Stimulated activated CD8-positive, alpha-beta memory T cell treated with anti-CD3 and anti-CD28 coated beads, Interleukin-7, amount 100 ng/mL, for 48 hours (primary cell): ENCODE measurements at places on chromosomes 3 and 15.
A peak's percentile ranks its signal among the peaks of the same experiment; 100 is the strongest.

DNA sequence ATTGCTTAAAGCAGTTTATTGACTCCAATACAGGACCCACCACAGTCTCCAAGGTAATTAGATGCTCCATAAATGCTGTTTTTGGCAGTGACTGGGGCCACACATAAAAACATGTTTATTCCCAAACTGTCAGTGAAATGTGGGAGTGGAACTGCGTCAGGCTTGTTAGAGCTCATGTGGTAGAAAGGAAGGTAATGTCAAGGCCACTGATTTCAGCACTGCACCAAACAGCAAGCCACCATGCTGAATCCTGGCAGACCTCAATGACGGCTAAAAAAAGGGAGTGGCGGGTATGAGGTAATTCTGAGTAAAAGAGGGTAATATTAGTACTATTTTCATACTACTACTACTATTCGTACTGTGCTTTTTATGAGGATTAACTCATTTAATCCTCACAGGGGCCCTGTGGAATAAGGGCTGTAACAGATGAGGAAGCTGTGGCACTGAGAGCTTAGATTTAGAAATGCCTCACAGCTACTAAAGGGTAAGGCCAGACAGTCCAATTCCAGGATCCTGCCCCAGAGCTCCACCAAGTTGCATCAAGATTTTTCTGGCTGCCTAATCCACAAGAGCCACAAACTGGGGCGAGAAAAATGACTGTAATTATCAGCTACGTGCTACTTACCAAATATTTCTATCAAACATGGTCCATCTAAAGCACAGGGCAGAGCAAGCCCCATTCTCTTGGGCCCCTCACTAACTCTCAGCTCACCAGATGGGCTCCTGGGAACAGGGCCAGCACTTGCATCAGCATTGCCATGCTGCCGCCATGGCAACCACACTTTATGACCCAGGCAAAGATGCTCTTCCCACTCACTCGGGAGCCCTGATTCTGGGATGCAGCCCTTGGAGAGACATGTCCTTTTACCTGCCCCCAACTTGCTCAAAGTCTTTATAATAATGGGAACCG, 83.6 kb upstream of the SPATA12 start:
- DNase-seq, result no peak

GRCh38 chr3:170470063-170471016, 51.7 kb downstream of the CLDN11 start:
- DNase-seq, result no peak

DNA sequence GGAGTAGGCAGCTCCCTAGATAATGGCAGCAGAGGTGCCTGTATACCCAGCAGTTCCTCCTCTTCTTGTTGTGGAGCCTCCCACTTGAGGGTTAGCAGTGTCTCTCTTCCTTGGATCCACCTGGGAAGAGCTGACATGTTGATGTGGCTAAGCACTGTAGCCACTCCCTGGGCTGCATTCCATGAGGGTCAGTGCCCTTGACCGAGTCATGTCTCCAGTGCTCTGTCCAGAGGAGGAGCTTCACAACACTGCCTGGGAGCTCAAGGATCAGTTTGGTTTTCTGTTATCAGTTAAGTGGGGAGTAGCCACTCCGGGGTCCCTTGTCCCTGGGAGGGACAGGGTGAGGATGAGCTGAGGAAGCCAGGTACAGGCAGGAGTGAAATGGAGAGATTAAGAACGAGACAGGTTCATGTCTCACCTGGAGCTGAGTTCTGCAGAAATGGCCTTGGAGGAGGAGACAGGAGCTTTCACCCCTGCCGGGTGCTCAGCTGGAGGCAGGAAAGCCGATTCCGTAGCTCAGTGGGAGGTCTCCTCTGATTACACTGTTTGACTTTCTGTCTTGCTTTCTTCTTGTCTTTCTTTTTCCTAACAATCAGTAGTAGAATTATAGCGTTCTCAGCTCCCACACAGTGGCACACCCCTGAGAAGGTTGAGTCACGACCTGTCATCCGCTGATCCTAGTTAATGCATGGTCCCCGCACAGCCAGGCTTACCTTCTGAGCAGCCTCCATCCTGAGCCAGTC, 57.9 kb upstream of the SEC22A start:
- DNase-seq, result no peak

GRCh38 chr3:124962403-124962940, 27.9 kb upstream of the MUC13 start:
- no peak for DNase-seq

DNA sequence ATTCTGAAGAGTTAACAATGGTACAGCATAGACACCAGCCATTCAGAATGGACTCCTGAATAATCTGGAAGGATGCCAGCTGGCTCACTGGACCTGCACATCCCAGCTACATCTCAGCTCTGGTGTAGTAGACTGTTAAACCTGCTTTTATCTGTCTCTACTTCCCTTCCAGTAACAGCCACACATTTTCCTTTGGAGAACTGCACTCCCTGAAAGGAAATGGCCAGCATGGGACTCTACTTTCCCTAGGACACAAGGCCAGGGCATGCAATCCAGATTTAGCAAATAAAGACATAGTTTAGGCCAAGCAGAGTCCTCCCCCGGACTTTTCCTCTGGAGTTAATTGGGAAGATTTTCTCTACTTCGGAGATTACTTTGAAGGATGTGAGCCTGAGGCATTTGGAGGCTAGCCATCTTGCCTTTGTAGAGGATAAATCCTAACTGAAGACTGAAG, 82.7 kb upstream of the TCF12 start:
- no peak for DNase-seq

DNA sequence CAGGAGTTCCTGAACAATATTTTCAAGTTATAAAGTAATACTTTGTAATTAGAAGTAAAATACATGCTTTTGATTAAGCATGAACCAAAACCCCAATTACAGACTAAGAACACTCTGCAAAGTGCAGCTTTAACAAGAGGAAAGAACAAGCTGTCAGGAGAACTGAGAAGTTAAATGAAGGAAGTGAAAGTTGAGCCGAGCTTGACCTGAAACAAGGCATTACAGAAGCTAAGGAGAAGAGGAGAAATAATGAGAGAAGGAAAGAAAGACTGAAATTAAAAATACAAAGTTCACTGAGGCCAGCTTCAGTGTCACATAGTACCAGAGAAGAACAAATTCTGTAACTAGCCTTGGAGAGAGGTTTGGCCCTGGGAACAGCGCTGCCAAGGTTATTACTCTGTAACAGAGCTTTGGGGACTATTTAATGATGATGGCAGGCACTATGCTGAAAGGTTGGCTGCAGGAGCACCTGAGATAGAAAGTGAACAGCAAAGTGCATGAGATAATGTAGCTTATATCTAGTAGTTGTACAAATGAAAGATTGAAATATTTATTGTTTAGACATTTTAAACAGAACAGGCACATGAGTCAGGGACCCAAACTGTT, 241.9 kb upstream of the PEX5L start:
- DNase-seq, result no peak

DNA sequence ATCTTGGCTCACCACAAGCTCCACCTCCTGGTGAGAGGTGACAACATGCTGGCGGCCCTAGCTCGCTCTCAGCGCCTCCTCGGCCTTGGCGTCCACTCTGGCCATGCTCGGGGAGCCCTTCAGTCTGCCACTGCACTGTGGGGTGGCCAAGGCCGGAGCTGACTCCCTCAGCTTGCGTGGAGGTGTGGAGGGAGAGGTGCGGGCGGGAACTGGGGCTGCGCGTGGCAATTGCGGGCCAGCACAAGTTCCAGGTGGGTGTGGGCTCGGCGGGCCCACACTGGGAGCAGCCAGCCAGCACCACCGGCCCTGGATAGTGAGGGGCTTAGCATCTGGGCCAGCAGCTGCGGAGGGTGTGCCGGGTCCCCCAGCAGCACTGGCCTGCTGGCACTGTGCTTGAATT, 275.7 kb upstream of the P2RY1 start:
- DNase-seq, result no peak

DNA sequence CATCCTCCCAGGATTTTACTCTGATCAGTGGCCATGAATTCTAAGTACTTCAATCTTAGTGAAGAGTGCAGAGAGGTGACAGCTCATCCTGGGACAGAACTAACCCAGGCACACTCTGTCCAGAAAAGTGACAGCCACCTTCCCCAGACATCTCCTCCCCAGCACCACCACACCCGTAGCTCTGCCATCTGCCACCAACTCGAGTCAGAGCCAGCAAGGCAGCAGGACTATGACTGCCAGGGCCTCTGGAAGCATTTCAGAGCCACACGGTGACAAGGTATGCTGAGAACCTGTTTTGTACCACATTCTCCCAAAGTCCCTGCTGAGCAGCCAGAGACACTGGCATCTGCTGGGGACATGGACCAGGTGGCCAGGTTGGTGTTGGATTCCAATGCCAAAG, 71.0 kb downstream of the NTRK3 start:
- DNase-seq, result no peak

- no peak for DNase-seq
Measured at GRCh38 chr3:30551927-30552326, 54.5 kb upstream of the TGFBR2 start.

GRCh38 chr3:62110443-62111225, 262.7 kb downstream of the FEZF2 start:
- DNase-seq, result no peak

DNA sequence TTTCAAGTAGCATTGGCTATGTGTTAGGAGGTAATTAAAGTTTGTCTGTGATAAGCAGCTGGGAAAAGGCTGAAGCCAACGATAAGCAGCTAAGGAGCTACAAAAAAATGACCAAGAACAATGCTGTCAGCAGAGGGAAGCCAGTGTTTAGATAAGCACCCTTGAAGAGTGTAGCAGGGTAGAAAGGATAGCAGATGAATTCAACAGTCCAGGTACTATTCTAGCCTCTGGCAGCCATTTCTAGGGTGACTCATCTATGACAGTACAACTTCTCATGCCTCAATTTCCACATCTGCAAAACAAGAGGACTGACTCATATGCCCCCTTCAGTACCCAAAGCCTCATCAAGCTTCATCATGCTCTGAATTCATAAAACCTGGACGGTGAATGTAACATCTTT, 617.6 kb upstream of the UBE2E2 start:
- no peak for DNase-seq

GRCh38 chr15:65377105-65377975, 462 bp downstream of the IGDCC3 start:
- no peak for DNase-seq

GRCh38 chr3:167940241-167940640, 155.5 kb downstream of the GOLIM4 start:
- DNase-seq, result no peak

DNA sequence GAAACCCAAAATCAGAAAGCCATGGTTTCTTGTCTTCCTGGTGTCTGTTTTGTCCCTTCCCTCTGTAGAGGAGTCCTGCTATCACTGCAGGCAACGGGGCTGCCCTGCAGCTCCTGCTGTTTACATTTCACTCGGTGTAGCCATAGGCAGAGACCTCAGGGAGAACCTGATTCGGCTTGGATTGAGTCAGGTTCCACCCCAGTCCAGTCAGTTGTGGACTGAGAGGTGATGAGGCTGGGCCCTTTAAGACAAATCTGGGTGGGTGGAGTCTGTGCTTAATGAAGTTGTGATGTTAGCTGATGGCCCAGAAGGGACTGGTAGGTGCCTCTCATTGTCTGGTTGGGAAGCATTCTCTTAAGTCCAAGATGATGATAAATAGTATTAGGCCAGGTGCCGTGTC, 35.7 kb downstream of the FLNB start:
- no peak for DNase-seq

GRCh38 chr3:187006864-187007630, 76.7 kb downstream of the ST6GAL1 start:
- DNase-seq, result no peak

- DNase-seq, result no peak
Measured at GRCh38 chr3:67640023-67640660, 14.3 kb downstream of the SUCLG2 start.

- DNase-seq, result no peak
Measured at GRCh38 chr3:111668888-111669488, 73.8 kb upstream of the ZBED2 start.

DNA sequence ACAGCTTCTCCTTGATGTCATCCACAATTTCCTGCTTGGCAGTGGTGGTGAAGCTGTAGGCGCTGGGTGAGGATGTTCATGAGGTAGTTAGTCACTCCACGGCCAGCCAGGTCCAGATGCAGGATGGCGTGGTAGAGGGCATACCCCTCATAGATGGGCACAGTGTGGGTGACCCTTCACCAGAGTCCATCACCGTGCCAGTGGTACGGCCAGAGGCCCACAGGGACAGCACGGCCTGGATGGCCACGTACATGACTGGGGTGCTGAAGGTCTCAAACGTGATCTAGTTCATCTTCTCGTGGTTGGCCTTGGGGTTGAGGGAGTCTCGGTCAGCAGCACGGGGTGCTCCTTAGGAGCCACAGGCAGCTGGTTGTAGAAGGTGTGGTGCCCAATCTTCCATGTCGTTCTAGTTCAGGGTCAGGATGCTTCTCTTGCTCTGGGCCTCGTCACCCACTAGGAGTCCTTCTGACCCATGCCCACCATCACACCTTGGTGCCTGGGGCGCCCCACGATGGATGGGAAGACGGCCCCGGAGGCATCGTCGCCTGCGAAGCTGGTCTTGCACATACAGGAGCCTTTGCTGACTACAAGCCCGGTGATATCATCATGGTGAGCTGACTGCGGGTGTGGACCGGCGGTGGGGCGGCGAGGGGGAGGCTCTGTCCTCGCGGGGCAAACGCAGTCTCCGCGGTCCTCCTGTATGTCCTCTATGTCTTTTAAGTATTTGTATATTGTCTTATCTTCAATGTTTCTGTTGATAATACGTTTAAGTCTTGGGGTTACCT, 1119.0 kb downstream of the NAALADL2 start:
- no peak for DNase-seq

DNA sequence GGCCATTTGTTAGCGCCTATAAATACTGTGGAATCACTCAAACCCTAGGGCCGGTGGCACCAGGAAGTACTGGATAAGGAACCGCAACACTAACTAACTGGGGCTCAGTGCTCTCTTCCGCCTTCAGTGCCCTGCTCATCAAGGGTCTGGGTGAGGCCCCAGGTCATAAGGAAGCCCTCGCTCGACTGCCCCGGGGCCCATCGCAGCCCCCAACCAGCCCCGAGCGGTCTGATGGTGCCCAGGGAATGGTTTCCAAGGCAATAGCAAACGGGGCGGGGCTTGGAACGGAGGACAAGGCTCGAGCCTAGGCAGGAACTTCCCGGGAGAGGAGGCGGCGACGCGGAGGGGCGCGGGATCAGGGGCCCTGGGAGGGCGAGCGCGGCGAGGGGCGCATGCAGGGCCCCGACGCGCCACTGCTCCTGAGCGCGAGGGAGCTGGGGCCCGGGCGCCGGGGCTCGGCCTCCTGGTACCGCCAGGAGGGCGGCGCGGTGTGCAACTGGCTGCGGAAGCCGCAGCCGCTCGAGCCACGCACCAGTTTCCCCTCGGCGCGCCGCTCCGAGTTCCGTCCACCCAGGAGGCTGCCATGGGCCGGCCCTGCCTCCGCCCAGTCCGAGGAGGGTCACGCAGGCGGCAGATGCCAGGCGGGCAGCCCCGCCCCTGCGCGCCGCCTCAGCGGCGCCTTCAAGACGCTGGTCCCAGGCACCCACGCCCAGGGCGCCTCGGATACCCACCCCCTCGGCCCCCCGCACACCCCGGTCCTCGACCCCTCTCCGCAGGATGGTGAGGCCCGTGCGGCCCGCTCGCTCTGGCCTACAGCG, at the start of gene TTLL3:
TSS of gene TTLL3 (plus strand) at position 648 of the 818 bp plus-strand sequence. CDS start 400 bp downstream, outside the sequence.
- DNase-seq, result peak; percentile 21
